ENCODE measurements at places on chromosomes 7 and 10.

DNA sequence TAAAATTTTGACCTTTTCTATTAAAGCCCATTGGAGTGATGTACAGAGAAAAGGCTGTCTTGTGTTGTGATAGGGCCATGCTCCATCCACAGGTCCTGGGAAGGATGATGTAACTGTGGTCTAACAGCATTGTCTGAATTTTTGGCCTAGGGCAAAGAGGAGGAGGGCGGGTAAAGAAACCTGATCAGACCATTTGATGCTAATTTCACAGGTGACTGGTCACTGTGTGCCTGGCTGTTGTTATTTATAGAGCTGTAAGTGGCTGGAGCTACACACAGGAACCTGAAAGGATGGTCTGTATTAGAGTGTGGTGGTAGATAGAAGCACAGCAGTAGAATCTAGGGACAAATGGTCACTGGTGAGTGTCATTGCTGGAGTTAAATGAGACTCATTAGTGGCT lies 182.1 kb downstream of the AUTS2 start:
- no peak for DNase-seq

GRCh38 chr10:73439605-73440312 lies 6.4 kb upstream of the MSS51 start:
- DNase-seq = no peak

GRCh38 chr10:24759672-24760071 lies 36.0 kb upstream of the ARHGAP21 start:
- DNase-seq = no peak

- DNase-seq = no peak
These were observed 81.9 kb upstream of the ZNF800 start for GRCh38 chr7:127474457-127474856.
